ENCODE measurements at places on chromosomes 11 and 22. TPM values are rescaled to one million over a fixed set of nuclear protein-coding genes. Genes with fewer than 3 reads are reported as not detected.

The ZP1 gene
- total RNA-seq = not detected

The CLTCL1 gene
- 9.6 TPM for total RNA-seq

The LINC01488 gene
- total RNA-seq = not detected

The TEX12 gene
- total RNA-seq = not detected

GRCh38 chr11:111923351-111923788 lies 4.7 kb downstream of the C11orf52 start:
- no peak for DNase-seq

- peak; percentile 66 for DNase-seq
These were observed 13.2 kb downstream of the POLA2 start for GRCh38 chr11:65274735-65275682.

GRCh38 chr22:41361716-41362310 lies 19.9 kb upstream of the TEF start:
- no peak for DNase-seq

- no peak for DNase-seq
These were observed 129.0 kb downstream of the ETS1 start for GRCh38 chr11:128458321-128458720.

GRCh38 chr22:41544671-41545476 lies 604 bp upstream of the POLR3H start:
- no peak for DNase-seq

DNA sequence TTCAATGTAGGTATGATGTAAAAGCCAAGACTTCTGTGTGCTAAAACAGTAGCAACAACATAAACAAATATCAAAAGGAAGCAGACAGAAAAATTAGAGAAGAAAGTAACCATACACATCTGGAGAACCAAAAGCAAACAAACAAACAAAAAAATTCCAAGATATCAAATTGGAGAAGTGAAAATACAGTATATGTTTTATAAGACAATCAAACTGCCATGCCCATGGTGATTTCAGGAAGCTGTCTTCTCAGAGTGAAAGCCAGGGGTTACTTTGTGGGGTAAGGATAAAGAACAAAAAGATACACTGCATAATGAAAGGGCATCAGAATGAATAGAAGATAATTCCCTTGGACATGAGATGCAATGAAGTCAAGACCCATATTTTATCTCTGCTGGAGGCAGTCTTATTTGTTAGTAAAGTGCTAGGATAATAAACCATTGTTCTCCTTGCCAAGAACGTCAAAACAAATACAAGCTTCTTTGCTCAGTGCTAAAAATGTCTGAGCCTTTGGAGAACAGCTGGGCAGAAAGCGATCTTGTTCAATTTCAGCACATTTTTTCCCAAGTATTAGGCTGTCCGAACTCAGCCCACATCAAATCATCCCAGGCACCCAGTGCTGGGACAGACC lies 38.1 kb upstream of the LDLRAD3 start:
- DNase-seq = no peak

GRCh38 chr11:71209656-71210055 lies 42.7 kb downstream of the SHANK2 start:
- DNase-seq = no peak

DNA sequence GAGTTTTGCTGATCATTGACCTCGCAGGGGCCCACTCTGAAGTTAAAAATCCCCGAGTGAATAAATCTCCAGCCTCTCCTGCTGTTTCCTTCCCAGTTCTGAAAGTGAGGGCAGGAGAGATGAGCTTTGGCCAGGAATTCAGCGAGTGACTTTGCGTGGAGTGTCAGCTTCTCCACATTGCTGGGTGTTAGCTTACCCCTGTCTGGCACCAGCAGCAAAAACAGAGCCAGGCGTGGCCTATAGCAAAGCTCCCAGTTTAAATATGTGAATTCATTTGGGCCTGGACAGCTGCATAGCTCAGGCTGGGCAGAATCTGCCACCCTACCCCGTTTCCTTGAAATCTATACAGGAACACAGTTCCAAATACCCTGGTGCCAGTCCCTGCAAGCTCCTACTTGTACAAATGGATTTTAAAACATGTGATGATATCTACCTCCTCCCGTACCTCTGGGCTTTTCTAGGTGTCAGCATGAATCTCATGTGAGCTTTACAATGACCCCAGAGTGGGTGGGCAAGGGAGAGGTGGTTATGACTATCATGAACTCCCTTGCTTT lies 25.6 kb downstream of the TIMP3 start:
- no peak for DNase-seq

GRCh38 chr11:74418509-74418895 lies 20.3 kb upstream of the PGM2L1 start:
- DNase-seq = no peak

Data from left ventricle myocardium superior (tissue), 1 donor.